ENCODE measurements at places on chromosomes 13 and 19.
A peak's percentile ranks its signal among the peaks of the same experiment; 100 is the strongest.

DNA sequence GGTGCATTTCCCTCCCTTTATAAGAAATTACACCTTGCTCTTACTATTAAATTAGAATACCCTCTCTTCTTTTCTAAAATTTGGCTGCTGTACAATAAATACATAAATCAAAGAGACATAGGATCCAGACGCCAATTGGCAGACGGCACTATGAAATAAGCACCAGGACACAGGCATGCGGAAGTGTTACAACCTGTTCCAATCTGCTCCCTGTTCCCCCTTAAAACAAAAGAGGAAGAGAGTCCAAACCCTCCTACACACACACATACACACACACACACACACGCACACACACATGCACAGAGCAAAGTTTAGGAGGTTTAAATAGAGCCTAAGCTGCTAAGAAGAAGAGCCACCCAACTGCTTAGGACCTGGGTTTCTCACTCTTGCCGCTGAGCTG is 75.6 kb upstream of the ZNF507 start:
- no peak for DNase-seq

- peak; percentile 92 for DNase-seq
Observed at GRCh38 chr19:55624109-55625003, at the start of gene ZNF784. TSS of gene ZNF784 (minus strand) at chr19:55624566. CDS start at chr19:55624561, 5 bp downstream.

GRCh38 chr19:30403203-30403985 is 31.2 kb downstream of the ZNF536 start:
- DNase-seq: no peak

- no peak for DNase-seq
Observed at GRCh38 chr13:34990399-34991214, 48.5 kb downstream of the NBEA start.

GRCh38 chr19:46009530-46010510 is 13.0 kb downstream of the PGLYRP1 start:
- peak; percentile 51 for DNase-seq

GRCh38 chr19:3784607-3785450 is 1.4 kb downstream of the MATK start:
- no peak for DNase-seq

- no peak for DNase-seq
Observed at GRCh38 chr19:18438331-18439024, 545 bp upstream of the ISYNA1 start.

DNA sequence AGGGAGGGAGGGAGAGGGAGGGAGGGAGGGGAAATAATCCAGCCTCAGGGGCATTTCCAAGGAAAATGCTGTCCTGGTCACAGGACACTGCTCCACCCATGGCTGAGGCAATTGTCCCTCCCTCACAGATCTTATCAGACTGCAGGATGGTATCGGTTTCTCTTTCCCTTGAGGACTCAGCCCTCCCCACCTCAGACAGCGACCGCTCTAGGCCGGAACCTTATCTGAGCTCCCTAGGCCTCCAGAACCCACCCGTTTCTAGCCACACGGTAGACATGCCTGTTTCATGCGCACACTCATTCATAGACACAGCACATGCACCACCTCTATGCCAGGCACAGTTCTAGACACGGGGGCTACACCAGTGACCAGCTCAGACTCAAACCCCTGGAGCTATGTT is 10.0 kb upstream of the IZUMO2 start:
- no peak for DNase-seq

DNA sequence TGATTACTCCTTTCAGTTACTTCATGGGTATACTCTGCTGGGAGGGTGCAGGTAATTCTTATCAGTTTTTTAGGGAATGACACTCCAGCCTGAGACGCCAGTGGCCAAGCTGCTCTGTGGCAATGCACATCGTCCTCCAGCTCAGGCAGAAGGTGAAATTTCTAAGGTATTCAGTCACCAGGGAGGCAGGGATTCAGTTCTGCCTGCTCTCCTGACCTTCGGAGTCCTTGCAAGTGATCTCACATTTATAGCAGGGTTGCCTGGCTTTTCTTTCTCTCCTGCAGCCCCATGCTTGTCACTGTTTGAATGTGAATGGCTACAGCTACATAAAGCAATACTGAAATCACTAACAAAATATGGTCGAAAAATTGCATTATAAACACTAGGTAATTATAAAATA is 1447.5 kb downstream of the EFNB2 start:
- no peak for DNase-seq

DNA sequence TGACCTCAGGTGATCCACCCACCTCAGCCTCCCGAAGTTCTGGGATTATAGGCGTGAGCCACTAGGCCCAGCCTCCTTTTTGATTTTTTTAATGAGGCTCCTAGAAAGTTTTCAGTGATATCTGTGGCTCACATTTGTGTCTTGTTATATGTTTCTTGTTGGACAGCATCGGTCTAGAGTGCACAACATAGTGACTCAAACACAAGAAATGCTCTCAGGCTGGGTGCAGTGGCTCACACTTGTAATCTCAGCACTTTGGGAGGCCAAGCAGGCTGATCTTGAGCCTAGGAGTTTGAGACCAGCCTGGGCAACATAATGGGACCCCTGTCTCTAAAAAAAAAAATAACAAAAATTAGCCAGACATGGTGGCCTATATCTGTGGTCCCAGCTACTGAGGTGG is 8.2 kb downstream of the PHF11 start:
- DNase-seq: no peak

GRCh38 chr19:5006201-5006600 is 37.3 kb downstream of the KDM4B start:
- no peak for DNase-seq

- DNase-seq: no peak
Observed at GRCh38 chr19:34512254-34512822, 30.8 kb downstream of the WTIP start.

GRCh38 chr13:95710313-95710712 is 33.4 kb downstream of the DNAJC3 start:
- DNase-seq: no peak

DNA sequence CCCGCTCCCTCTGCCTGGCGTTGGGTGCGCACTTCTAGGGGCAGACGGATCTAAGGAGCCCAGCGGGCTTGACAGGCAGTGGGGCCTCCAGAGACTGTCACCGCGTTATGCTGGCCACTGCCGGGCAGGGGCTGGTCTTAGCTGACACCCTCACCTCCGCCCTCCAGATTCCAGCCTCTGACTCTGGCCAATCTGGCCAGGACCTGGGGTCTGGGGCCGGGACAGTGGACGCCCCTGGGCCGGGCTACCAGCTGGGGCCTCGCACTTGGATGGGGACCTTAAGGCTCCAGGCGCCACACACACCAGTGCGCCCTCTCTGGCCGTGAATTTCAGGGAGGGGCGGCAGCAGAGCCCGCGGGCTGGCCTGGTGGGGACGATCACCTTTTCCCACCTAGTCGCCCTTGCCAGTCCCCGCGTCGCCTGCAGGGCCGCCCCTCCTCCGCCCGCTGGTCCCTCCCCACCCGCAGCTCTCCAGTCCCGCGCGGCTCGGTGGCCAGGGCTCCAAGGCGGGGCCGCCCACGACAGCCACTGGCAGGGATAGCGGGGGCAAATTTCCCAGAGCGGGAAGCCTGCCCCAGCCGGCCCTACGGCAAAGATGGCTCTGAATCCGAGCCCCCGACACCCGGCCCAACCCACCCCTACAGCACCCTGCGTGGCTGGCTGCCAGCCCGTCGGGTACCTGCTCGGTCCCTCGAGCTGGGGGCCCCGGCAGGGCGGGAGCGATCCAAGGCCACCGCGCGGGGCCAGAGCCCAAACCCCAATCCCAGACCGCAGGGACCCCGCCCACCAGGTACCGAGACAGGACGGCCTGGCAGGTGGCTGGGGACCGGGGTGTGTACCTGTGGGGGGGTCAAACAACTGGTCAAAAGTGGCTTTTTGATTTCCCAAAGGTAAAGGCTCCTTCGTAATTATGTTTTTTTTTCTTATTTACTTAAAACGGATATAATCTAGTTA is 6.1 kb upstream of the ZNF98 start:
- no peak for DNase-seq

GRCh38 chr13:75635101-75635827 is 866 bp upstream of the LMO7 start:
- no peak for DNase-seq

DNA sequence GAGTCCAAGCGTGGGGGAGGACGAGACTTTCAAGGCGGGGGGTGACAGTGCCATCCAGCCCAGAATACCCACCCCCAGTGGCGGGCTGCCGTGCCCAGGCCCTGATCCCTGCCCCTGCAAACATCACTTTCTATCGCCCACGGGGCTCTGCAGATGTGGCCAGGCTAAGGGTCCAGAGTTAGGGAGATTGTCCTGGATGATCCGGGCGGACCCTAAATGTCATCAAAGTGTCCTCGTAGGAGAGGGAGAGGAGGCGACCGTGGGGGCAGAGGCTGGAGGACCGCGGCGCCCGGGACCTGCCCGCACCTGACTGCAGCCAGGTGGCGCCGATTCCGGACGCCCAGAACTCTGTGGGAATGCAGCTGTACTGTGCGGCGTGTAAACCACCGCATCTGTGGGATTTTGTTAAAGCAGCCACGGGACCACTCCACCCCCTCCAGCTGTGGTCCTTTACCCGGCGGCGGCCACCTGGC is 32.4 kb downstream of the GJA3 start:
- DNase-seq: no peak

- DNase-seq: peak; percentile 25
Observed at GRCh38 chr19:3284759-3285646, 60.5 kb downstream of the CELF5 start.

GRCh38 chr13:77492982-77493381 is 42.5 kb upstream of the SCEL start:
- no peak for DNase-seq

DNA sequence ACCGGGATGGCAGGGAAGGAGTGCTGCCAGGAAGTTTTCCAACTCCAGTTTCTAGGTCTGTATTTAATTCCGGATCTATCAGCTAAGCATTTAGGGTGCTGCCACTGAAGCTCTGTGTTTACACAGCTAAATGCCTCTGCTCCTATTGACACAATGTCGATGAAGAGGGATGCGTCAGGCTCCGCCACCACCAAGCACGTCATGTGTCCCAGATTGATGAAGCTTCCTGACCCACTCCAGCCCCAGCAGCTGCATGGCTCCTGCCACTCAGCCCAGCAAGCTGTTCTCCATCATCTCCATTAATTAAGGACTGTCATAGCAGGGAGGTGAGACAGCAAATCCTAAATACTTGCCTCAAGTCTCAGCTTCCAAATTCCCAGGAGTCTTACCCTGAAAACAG is 435.2 kb upstream of the ZNF507 start:
- DNase-seq: no peak

DNA sequence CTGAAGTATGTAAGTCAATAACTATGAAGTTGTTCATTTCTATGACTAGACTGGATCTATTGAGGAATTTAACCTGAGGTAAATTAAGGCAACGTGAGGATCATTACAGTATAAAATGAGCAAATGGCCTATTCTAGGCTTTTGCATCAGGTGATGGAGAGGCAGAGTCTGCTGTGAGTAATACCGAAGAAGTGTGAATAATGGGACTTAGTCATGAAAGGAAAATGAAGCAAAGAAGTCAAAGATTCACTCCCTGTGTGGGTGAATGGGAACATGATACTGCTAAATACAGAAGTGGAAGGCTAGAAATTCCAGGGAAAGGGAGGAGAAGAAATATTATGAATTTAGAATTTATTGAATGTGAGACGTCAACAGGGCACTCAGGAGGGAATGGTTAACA is 774.1 kb downstream of the LIG4 start:
- no peak for DNase-seq

DNA sequence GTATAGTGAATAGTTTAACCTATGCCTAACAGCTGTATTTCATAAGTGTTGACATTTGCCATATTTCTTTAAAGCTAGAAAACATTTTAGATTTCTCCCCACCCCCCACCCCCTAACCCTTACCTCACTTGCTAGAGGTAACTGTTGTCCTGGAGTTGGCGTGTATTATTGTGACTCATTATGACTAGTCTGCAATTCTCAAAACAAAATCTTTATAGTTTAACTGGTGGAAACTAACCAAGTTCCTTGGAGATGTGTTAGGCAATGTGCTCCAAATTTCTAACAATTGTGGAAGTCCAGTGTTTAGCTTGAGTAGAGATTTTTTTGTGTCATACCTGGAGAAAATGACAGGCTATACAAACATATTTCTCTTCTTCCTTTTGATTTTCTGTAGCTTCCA is 38.0 kb downstream of the KCTD4 start:
- no peak for DNase-seq

DNA sequence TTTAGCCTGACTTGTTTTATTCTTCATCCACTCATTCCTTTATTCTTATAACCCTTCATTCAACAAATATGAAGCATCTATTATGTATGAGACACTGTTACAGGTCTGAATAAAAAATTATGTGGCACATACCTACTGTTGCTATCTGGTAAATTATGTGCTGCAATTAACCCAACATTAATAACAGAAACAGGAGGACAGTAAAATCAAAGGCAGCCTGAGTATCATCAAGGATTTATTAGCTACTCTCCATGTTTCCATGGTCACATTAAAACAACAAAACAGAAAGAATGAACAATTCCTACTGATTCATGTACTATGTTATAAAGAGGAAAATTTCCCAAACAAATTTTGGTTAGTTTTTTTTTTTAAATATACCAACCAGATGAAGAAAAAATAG is 43.9 kb downstream of the RAP2A start:
- DNase-seq: no peak

DNA sequence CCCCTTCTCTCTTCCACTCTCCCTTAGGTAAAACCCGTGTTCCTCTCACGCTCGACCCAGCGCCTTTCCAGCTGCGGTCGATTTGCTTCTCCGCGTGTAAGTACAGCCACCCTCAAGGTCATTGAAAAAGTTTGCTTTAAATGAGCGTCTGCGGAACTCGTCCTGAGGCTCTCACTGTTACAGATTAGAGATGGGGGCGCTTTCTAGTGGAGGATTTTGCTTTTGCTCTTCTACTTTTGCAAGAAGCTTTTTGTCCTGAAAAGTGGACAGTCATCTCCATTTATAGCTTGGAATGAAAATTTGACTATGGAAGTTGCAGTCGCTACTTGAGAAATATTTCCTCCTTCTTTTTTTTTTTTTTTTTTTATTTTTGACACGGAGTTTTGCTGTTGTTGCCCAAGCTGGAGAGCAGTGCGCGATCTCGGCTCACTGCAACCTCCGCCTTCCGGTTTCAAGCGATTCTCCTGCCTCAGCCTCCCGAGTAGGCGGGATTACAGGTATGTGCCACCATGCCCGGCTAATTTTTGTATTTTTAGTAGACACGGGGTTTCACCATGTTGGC is 595 bp upstream of the RAB20 start:
- DNase-seq: no peak

GRCh38 chr19:34408411-34408810 is 4.2 kb downstream of the PDCD2L start:
- no peak for DNase-seq

GRCh38 chr13:110885966-110886869 is 28.7 kb downstream of the ANKRD10 start:
- no peak for DNase-seq

DNA sequence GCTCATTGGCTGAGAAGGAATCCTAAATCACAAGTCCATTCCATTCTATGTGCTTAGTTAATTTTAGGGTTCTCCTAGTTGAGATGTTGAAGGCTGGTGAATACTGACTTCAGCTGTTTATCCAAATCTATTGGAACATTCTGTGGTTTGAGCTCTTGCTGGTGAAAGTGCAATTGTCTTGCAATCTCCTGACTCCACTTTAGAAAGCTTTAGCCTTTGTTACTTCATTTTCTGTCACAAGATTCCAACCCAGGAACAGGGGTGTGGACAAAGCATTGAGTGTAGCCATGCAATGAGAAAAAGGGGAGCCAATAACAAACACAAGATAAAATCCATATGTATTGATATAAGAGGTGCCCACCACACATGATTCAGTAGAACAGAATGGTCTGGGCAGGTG is 15.0 kb downstream of the CEACAM21 start:
- no peak for DNase-seq
